ENCODE measurements at places on chromosomes 7 and 10. TPM values are rescaled to one million over a fixed set of nuclear protein-coding genes. Genes with fewer than 3 reads are reported as not detected.

EN2 gene
- under 0.01 TPM for total RNA-seq

ITPRID1 gene
- total RNA-seq: not detected

CDCA7L gene
- total RNA-seq: 21.1 TPM

CH25H gene
- 0.21 TPM for total RNA-seq

ECHDC3 gene
- 10.3 TPM for total RNA-seq

SEMA3C gene
- total RNA-seq: 275 TPM

Data from nasal cavity respiratory epithelium epithelial cell of viscerocranial mucosa (primary cell).